ENCODE measurements at places on chromosomes 12 and 14.

- DNase-seq: no peak
Observed at GRCh38 chr12:63843254-63843720, 1.2 kb upstream of the SRGAP1 start.

- DNase-seq: no peak
Observed at GRCh38 chr12:116692605-116693004, 45.3 kb downstream of the SPRING1 start.

GRCh38 chr12:52243856-52244614, 11.0 kb downstream of the KRT7 start:
- no peak for DNase-seq

DNA sequence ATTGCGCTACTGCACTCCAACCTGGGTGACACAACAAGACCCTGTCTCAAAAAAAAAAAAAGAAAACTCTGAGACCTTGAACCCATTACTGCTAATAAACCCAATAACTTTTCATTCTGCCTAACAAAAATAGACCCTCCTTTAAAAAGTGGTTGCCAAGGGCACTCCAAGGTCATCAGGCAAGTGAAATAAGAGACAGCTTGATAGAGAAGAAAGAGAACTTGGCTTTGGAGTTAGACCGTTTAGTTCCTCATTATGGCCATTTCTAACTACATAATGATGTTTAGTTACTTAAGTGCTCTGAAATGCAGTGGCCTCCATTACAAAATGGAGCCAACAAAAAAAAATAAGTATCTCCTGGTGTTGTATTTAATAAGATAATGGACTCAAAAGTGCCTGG, 55.9 kb downstream of the PHLDA1 start:
- no peak for DNase-seq

GRCh38 chr12:94261786-94262185, 113.4 kb downstream of the PLXNC1 start:
- DNase-seq: no peak

DNA sequence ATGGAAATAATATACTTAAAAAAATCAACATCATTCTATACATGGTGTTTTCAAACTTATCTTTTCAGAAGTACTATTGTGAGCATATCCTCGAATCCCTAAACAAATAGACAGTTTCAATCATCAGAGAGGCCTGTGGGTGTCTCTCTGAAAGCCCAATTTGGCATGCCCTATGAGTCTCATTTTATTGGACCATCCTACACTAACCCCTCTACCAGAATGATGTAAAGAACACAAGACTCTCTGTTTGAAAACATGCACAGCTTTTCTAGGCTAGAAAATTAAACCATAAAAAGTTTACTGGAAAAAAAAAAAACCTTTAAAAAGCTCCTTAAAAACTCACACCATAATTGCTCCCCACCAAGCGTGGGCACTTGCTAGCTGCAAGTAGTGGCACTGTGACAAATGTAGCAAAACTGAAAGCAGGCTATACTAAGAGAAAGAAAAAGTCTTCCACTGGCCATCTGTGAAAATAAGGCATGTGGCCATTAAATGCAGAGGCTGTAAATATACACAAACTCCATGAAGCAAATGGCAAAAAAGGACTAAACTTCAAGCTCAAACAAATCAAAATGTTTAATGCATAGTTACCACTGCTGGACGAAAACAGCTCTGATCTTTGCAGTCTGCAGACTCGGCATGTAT, 394.2 kb downstream of the SOX5 start:
- no peak for DNase-seq

GRCh38 chr12:30630076-30630978, 65.3 kb downstream of the IPO8 start:
- no peak for DNase-seq

DNA sequence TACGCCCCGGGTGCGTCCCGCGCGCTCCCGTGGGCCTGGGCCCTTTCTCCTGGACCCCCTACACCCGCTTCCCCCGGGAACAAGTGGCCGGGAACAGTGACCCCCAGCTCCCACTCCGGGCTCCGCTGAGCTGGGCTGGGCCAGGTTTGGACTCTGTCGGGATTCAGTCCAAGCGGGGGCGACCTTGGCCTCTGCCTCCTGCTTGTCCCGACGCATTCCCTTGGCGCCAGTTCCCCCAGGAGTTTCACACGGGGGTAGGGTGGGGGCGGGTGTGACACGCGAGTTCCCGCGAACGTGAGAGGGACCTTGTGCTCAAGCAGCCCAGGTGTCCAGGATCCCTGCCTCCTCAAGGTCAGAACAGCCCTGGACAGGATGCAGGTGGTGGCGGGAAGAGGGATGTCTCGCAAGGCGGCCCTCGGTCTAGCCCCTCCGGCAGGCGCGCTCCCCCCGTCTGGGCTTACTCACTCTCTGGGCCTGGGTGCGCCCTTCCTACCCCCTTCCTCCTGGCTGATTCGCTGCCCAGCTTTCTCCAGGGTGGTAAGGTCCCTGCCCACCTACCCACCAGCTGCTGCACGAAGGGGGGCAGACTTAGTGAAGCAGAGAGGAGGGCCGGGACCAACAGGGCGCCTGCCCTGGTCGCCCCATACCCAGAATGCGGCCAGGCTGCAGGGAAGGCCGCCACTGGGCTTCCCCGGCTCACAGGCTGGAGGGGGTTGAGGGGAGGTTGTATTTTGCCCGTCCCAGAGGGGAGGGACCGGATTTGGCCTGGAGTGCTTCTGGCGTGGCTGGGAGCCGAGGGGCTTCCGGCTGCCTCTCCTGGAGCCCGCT, 862 bp downstream of the CRIP2 start:
- no peak for DNase-seq

GRCh38 chr14:95833429-95833828, 43.2 kb upstream of the TUNAR start:
- DNase-seq: no peak

DNA sequence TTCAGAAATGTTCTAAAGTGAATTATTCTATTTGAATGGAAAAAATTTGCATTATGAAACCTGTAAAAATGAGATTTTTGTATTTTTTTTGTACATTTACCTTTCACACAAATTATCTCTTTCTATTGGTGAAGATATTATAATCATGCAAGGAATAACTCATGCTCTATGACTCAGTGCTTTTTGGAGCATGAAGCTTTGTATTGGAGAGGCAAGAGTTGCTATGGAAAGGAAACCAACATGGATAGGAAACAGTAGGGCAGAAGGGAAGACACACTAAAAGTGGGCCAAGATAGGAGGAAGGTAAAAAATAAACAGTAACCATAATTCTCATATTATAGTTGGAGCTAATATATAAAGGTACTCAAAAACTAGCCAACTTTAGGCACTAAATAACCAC, 79.0 kb downstream of the PLCZ1 start:
- no peak for DNase-seq

DNA sequence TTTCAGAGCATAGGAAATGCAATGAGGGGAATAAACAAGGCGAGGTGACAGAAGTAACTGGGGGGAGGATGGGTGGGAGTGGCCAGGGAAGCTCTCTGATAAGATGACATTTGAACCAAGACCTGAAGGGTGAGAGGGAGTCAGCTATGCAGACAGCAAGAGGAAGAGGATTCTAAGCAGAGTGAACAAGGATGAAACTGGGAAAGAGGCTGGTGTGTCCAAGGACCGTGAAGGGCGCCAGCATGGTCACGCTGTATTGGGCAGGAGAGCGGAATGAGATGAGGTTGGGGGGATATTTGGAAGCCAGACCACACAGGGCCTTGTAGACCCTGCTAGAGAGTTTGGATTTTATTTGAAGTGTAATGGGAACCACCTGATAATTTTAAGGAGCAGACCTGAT, 10.5 kb upstream of the PPP1R1A start:
- no peak for DNase-seq

GRCh38 chr12:66143868-66144267, 13.3 kb upstream of the LLPH start:
- no peak for DNase-seq

Data from central memory CD8-positive, alpha-beta T cell (primary cell).